ENCODE measurements at places on chromosomes 3 and 15. TPM values are rescaled to one million over a fixed set of nuclear protein-coding genes. Genes with fewer than 3 reads are reported as not detected.

IGSF11 gene
- 6.4 TPM for polyA plus RNA-seq

LRRIQ4 gene
- 0.50 TPM for polyA plus RNA-seq

GRCh38 chr15:24944954-24945353, 9.8 kb upstream of the SNRPN start:
- DNase-seq: no peak

DNA sequence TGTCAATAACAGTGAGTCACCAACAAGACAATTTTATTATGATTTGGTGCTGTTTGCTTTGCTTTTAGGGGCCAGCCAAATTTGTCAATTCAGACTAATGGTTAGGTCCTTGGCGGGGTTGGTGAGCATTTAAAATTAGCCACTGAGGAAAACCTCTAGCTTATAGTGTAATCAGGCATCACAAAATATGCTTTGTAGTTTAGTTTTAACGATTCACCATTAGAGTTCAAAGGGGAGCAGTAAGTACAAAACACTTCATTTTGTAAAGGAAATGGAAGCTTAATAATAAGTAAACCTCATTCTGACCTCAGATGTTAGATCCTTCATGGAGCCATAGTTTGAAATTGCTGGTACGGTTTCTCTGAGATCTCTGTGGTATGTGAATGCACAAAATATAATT, 218.4 kb upstream of the GOLIM4 start:
- DNase-seq: no peak

- DNase-seq: peak; percentile 66
Measured at GRCh38 chr3:171862993-171863521, 19.9 kb downstream of the TMEM212 start.

DNA sequence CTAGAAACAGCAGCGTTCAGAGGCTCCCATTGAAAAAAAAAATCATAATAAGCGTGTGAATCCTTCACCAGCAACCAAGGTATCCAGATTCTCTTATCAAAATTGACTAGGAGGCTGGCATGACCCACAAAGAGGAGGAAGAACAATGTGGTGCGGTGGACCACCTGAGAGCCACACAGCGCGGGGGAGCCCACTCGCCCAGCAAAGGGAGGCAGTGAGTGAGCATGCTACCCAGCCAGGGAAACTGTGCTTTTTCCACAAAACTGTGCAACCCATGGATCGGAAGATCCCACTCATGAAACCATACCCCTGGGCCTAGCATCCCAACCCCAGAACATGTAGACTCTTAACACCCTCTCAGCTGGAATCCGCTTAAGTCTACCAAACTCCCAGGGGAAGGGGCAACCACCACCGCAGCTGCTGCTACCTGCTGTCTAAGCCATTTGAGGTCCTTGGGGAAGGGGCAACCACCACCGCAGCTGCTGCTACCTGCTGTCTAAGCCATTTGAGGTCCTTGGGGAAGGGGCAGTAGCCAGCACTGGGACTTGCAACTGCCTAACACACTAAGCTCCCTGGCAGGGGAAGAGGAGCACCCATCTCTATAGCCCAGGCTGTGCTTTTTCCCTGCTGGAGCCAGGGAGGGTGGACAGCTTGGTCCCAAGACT, 102.8 kb upstream of the CLDN18 start:
- DNase-seq: no peak

- no peak for DNase-seq
Measured at GRCh38 chr15:50143255-50143860, 24.3 kb upstream of the ATP8B4 start.

DNA sequence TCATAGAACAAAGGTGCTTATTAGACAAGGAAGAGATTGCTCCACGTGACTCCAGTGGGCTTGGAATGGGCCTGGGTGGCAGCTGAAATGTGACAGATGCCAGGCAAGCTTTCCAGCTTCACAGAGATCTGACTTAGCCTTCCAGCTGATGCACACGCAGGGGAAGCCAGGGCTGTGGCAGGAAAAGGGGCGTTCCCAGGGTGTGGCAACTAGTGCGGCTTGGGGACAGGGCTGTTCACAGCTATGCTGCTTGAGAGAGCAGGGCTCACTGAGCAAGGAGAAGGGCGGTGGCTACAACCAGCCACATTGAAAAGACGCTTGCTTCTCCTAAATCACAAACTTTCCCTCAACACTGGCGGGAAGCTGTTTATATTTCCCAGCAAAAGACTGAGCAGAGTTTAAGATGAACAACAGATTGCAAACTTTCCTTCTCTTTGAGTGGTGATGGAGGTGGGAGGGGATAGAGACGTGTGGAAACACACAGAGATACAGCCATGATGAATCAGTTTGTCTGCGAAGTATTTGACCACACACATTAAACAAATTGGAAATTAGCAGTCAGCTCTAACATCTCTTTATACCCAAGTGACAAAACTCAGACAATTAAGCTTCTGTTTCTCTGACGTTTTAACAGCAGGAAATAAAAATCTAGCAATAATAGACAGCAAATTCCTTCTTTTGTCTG, 127.5 kb downstream of the BDH1 start:
- no peak for DNase-seq

DNA sequence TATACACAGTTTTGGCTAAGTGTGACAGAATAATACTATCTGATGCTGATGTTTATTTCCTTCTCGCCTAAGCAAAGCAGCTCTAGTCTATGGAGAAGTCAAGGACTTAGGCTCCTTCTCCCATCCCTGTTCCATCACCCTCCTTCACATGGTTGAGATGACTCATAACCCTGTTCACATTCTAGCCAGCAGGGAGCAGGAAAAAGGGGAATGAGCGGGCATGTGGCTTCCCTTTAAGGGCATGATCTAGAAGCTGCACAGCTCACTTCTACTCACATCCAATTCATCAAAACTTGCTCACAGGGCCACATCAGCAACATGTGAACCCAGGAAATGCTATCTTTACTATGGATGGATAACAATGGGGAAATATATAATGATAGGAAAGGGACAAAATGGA, 40.9 kb downstream of the CBLB start:
- no peak for DNase-seq
